Hematopoietic multipotent progenitor cell treated with erythropoietin and hydrocortisone succinate and interleukin-3 and kit ligand, for 4 days (in vitro differentiated cells): ENCODE measurements at places on chromosomes 7 and 10.

- peak; percentile 17 for DNase-seq
These were observed 77.9 kb upstream of the LRRN3 start for GRCh38 chr7:111012799-111013675.

GRCh38 chr10:72240371-72240770, 24.3 kb upstream of the ASCC1 start:
- DNase-seq = no peak

DNA sequence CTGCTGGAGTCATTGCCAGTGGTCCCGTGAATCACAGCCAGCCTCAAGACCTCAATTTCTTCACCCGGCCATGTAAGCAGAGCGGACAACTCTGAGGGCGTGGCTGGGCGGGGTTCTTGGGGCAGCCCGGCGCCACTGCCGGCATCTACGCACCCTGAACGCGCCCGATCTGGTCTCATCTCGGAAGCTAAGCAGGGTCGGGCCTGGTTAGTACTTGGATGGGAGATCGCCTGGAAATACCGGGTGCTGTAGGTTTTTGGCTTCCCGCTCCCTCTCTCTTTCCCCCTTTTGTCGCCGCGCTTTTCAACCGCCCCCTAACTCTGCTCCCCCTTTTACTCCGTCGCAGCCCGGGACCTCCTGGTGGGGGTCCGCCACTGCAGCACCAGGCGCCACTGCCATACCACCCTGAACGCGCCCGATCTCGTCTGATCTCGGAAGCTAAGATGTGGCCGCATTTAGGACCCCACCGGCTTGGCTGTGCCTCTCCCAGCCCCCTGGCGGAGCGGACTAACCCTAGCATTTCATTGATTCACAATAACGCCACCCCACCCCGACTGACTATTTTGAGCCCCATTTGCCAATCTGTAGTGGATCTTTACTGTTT, 25.3 kb downstream of the GARIN1A start:
- DNase-seq = peak; percentile 89

DNA sequence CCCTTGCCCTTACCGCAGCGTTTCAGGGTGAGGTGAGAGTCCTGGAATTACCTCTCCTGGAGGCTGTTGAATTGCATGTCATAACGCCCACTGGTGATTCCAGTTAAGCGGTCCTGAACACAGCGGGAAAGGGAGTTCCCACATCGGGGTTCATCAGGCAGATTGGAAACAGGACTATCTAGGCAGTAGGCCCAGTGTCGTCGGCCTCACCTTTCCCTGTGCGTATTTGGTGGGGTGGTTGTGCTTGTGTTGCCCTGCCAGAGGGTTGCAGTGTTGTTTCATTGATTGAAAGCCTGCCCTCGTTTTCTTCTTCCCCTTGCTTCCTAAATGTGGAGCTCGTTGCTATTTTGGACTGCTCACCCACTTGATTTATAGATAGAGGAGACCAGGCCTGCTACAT, 10.6 kb upstream of the SUN1 start:
- no peak for DNase-seq

GRCh38 chr10:132396494-132397035, 435 bp upstream of the PWWP2B start:
- peak; percentile 85 for DNase-seq

GRCh38 chr7:155062411-155062810, 7.7 kb upstream of the HTR5A start:
- no peak for DNase-seq

- no peak for DNase-seq
These were observed 31.9 kb downstream of the FKBP6 start for GRCh38 chr7:73359746-73360375.

DNA sequence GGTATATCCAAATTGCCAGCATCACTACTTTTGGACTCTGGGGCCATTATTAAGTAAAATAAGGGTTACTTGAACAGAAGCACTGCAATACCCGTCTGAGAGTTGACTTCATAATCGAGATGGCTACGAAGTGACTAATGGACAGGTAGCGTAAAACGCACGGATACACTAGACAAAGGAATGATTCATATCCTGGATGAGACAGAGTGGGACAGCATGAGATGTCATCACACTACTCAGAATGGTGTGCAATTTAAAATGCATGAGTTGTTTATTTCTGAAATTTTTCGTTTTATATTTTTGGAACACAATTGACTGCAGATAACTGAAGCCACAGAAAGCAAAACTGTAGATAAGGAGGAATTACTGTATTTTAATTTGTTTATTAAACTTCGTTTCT, 421.5 kb upstream of the LRGUK start:
- DNase-seq = no peak

- DNase-seq = peak; percentile 79
These were observed 5.7 kb upstream of the ZYX start for GRCh38 chr7:143375298-143376034.

DNA sequence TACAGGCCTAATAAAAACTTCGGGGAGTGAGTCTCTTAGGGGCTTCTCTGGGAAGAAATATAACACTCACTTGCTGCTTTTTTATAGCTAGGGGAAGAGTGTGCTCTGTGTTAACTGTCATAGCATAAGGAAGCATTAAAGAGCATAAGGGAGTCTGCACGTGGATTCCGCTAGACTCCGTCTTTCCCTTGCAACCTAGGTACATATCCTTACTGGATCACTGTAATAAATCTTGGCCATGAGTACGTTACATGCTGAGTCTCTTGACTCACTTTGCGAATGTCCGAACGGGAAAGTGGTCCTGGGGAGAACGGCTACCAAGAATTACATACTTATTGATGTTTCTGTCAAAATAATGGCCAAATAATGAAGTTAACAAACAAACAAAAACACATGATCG, 999.1 kb upstream of the MBL2 start:
- DNase-seq = no peak
